ENCODE measurements at places on chromosomes 6 and 20. TPM values are rescaled to one million over a fixed set of nuclear protein-coding genes. Genes with fewer than 3 reads are reported as not detected.

DNA sequence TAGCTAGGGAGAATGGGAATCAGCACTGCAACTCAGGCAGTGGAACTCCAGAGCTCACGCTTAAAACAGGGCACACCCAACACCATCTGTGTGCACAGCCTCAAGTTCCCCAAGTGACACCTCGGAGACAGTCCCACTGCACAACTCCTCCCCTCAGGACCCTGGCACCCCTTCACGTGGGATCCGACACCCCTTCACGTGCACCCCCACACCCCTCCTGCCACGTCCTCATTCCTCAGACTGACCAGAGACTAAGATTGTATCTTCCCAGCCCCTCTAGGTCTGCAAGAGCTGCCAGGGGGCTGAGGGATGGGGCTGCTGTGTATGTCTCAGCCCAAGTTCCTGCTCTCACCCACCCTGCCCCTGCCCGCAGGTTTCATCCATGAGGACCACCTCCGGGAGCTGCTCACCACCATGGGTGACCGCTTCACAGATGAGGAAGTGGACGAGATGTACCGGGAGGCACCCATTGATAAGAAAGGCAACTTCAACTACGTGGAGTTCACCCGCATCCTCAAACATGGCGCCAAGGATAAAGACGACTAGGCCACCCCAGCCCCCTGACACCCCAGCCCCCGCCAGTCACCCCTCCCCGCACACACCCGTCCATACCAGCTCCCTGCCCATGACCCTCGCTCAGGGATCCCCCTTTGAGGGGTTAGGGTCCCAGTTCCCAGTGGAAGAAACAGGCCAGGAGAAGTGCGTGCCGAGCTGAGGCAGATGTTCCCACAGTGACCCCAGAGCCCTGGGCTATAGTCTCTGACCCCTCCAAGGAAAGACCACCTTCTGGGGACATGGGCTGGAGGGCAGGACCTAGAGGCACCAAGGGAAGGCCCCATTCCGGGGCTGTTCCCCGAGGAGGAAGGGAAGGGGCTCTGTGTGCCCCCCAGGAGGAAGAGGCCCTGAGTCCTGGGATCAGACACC is 7.6 kb downstream of the MYL9 start:
- DNase-seq, result no peak

FOXA2 gene
- total RNA-seq, result 0.09 TPM

- DNase-seq, result no peak
Measured at GRCh38 chr20:46710153-46710913, 884 bp downstream of the SLC2A10 start.

DNA sequence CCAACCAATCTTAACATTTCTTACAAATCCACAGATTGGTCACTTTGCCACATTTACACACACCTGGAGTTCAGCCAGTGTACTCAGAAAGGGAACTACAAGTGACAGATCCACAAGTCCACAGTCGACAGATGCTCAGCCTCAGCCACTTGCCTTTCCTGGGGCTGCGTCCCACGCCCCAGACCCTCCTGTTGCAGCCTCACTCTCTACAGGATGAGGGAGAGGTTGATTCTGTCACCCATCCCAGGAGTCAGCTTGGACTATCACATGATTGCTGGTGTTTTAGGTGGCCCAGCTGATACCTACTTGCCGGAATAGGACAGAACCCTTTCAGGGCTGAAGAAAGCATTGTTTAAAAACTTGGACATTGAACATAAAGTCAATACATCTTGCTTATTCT is 108.8 kb downstream of the FAM120B start:
- no peak for DNase-seq

SLC52A3 gene
- not detected for total RNA-seq

DNA sequence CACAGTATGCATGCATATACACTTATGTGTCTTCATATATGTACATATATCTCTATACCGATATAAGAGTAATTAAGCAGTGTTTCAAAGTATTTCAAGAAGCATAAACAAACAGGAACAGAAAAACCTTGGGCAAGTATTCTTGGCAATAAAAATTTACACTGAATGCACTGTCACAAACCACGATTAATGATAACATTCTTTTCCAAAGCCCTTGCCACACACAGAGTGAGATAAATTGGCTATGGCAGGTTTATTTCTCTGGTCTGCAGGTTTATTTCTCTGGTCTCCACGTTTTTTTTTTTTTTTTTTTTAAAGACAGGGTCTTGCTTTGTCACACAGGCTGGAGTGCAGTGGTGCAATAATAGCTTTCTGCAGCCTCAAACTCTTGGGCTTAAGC is 73.0 kb downstream of the PPP1R3G start:
- no peak for DNase-seq

EYS gene
- 0.40 TPM for total RNA-seq

DNA sequence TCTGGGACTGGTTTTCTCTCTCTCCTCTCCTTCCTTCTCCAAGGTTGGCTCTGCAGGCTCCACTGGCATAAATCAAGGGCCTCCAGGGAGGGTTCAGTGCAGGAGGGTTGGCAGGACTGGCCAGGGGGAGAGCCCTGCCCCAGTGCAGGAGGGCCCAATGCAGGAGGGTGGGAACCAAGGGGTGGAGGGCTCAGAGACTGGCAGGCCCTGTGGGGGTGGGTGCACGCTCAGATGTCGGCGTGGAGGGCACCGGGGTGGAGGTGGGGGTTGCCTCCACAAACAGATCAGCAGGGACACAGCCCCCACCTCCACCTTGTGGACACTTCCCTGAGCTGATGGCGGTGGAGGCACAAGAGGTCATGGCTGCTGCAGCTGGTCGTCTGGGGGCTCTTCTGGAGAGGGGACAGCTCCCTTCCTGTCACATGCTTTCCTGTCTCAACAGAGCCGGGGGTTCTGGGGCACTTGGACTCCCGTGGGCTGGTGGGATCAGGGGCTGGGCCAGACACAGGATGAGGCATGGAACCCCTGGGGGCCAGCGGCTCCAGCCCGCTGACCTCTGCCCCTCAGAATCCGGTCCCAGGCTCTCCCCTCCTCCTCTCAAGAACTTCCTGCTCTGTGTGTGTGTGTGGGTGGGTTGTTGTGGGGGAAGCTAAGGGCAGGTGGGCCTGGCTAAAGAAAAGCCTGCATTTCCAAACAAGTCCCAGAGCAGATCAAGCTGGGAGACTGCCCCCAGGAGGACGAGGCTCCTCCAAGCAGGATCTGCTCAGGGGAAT is 2.7 kb upstream of the ABHD16B start:
- DNase-seq, result no peak

BFSP1 gene
- total RNA-seq, result 3.9 TPM

DNA sequence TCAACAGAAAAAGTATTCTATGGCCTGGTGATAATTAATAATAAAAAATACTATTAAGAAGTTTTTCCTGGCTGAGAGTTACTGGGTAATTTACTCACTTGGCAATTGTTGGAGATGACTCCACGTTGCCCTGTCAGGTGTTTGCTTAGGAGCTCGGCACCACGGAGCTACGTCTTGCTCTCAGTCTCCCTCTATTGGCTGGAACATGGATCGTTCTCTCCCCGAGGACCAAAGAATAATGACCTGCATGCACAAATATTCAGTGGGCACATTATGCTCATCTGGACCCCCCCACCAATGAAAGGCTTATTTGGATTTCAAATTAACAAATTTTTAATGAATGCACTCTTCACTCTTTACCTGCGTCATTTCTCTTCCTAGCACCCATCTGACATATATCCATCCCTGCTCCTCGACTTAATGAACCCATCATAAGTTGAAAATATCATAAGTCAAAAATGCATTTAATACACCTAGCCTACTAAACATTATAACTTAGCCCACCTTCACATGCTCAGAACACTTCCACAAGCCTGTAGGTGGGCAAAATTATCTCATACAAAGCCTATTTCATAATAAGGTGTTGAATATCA is 71.0 kb upstream of the CD83 start:
- DNase-seq, result peak; percentile 26

DNA sequence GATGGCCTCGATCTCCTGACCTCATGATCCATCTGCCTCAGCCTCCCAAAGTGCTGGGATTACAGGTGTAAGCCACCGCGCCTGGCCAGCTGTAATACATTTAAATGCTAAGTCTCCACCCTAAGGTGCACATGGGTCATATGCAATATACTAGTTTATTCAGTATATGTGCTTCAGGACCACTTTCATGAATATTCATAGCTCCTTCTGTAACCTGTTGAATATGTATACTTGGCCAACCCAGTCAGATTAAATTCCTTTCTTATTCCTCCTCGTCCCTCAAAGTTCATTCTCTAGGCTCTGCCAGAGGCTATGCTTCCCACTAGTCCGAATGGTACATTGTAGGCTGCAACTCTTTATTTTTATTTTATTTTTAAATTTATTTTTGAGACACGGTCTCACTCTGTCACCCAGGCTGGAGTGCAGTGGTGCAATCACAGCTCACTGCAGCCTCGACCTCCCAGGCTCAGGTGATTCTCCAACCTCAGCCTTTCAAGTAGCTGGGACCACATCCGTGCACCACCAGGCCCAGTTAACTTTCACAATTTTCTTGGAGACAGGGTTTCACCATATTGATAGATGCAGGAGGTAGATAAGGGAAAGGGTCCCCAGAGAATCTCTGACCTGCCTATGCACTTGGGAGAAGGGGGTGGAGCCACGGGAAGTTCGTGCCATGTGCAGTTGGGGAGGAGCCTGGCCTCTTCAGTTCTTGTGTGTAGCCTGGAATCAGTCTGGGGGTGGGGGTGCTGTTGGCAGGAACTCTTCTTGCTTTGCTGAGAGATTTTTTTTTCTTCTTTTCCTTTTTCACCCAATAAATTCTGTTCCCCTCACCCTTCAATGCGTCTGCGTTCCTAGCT is 41.3 kb upstream of the DDR1 start:
- no peak for DNase-seq

DNA sequence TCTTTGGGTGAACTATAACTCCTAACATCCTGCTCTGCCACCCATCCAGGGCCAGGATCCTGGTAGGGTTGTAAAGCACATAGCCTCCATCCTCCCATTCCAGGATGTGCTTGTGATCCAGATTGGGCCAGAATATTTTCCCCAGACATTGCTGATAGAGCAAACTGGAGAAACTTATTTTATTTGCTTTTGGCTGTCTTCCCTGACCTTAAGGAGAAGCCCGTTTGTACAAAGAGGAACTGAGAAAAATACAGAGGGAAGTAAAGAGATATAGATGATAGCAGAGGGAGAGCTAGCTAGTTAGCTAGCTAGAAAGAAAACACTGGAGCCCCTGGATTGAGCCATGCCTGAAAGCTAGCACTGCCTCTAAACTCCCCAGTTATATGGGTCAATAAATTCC is 9.0 kb upstream of the HDAC2 start:
- DNase-seq, result no peak

SNX21 gene
- 16.8 TPM for total RNA-seq

GRCh38 chr6:131789219-131789618 is 18.6 kb upstream of the ENPP1 start:
- no peak for DNase-seq

GRCh38 chr20:32574296-32575226 is 10.6 kb downstream of the NOL4L start:
- DNase-seq, result no peak

GRCh38 chr20:36773107-36773596 is 411 bp downstream of the DSN1 start:
- DNase-seq, result no peak

FERMT1 gene
- not detected for total RNA-seq

DNA sequence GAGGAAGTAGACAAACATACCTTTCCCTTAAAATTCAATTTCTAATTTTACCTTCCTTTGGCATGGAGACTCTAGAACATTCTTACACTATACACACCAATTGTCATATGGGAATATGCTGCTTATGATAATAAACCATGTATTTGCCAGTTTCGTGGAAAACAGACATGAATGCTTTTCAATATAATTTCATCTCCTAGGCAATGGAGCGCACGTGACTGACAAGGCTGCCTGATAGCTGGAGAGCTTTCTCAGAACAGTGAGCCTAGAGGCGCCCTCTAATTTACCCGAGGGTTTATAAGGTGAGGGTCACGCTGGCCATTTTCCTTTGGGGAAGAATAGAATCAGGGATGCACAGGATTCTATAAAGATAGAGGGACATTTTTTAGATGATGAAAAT is 56.5 kb downstream of the PRR18 start:
- no peak for DNase-seq

- no peak for DNase-seq
Measured at GRCh38 chr6:80227545-80228105, 121.2 kb downstream of the BCKDHB start.

GRCh38 chr6:89180971-89181370 is 35.1 kb downstream of the PM20D2 start:
- DNase-seq, result no peak

GRCh38 chr6:6920114-6920986 is 187.4 kb upstream of the RREB1 start:
- no peak for DNase-seq

GRCh38 chr6:30988209-30988825 is 4.8 kb downstream of the MUC21 start:
- DNase-seq, result no peak

PSORS1C1 gene
- total RNA-seq, result not detected

EPHA7 gene
- total RNA-seq, result 35.8 TPM

DNA sequence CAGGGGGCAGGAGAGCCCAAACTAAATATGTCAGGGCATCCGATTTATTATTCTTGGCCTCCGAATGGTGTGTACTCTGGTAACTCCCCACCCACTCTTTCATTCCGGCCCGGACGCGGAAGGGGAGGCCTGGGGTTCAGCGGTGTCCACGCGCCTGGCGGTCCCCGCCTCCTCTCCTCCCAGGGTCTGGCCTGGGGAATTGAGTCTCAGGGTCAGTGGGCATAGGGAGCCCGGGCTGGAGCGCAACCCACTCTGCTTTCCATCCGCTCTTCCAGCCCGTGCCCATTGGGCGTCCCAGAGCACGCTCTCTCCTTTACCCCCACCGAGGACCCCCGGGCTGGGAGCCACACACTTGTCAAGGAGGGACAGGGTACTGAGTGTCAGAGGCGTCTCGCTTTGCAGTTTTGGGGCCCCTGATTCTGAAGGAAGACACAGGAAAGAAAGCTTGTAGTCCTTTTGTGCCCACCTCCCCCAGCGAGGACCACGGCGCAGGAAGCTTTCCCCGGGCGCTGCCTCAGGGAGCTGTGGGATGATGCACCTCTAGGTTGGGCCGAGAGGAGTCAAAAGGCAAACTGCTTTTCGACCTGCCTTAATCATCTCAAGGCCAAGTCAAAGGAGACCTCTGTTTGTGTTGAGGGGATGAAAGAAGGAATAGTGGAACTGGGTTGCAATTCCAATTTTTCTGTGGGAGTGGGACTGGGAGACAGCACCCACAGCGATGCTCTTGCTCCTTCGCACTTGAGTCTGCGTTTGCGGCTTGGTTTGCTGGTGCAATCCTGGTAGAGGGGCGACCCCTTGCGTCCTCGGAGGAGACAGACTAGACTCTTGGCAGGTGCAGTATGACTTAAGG is 2.5 kb downstream of the RSPO3 start:
- peak; percentile 86 for DNase-seq

- DNase-seq, result no peak
Measured at GRCh38 chr6:135921188-135921587, 69.7 kb downstream of the PDE7B start.

PLCB1 gene
- total RNA-seq, result 13.7 TPM

DNA sequence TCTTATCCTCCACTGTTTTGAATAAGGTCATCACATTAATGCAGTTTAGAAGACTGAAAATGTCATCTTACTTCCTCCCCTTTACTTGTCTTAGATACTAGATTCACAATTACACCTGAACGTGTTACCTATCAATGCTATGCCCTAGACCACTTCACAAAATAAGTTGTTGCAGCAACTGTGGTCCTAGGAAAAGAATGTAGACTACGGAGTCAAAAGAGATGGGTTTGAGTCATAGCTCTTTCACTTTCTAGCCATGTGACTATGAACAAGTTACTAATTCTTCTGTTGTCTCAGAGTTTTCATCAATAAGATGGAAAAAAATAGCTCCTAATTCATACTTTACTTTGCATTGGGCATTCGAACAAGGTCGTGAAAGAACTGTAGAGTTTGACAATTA is 164.3 kb upstream of the PREP start:
- DNase-seq, result no peak

MEP1A gene
- total RNA-seq, result not detected

Measured in neural crest cell (in vitro differentiated cells).